ENCODE measurements at places on chromosomes 16 and 17. TPM values are rescaled to one million over a fixed set of nuclear protein-coding genes. Genes with fewer than 3 reads are reported as not detected.

TRIM25 gene
- total RNA-seq: 14.8 TPM

SOX15 gene
- 0.30 TPM for total RNA-seq

EVPLL gene
- total RNA-seq: not detected

ENPP7 gene
- total RNA-seq: not detected

CD79B gene
- not detected for total RNA-seq

ACBD4 gene
- 3.5 TPM for total RNA-seq

ZNRF1 gene
- 20.9 TPM for total RNA-seq

KIAA0513 gene
- 17.5 TPM for total RNA-seq

DOC2B gene
- total RNA-seq: not detected

CRHR1 gene
- total RNA-seq: not detected

CCDC102A gene
- total RNA-seq: 15.7 TPM

VAT1L gene
- 43.1 TPM for total RNA-seq

MAPK8IP3 gene
- total RNA-seq: 29.7 TPM

KLHL10 gene
- 0.28 TPM for total RNA-seq

CCDC200 gene
- not detected for total RNA-seq

All from smooth muscle cell of the umbilical artery (primary cell).